ENCODE measurements at places on chromosomes 1 and 21. TPM values are rescaled to one million over a fixed set of nuclear protein-coding genes. Genes with fewer than 3 reads are reported as not detected.

The BEST4 gene
- total RNA-seq: 1.7 TPM

The NUP210L gene
- total RNA-seq: not detected

The G0S2 gene
- 0.81 TPM for total RNA-seq

The SLC6A17 gene
- total RNA-seq: 0.09 TPM

DNA sequence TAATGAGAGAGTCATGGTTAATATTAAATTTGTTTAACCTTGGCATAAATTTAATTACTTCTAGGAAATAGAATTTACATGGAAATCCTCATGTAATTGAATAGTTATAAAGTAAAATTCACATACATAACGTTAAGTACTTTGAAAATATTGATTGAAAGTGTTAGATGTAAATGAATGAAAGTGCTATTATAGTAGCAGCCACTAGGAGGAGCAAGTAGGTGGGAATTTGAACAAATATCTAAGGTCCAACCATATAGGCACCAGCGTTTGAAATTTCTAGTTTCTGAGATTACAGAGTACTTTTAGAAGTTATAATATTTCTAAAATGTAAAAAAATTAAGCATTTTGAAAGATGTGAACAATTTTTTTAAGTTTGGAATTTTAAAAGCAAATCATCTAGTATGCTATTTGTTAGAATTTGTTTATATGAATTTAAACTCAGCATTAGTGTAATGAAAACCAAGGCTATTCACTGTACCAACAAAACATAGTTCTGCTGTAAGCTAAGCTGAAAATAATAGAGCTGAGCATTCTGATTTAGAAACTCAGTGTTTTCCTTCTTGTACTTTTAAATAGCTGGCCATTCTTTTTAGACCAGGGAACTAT lies 3.3 kb downstream of the B3GALT2 start:
- no peak overlapping the region for H3K4me3 ChIP-seq
- no peaks in the 10 kb centered on the region for H3K27me3 ChIP-seq

- no peaks in the 10 kb centered on the region for H3K36me3 ChIP-seq
- no peak overlapping the region for H3K27ac ChIP-seq
- no peak for DNase-seq
Measured at GRCh38 chr1:188433425-188433824, 1604.7 kb downstream of the PLA2G4A start.

- DNase-seq: no peak
- peaks cover 6% of the 10 kb centered on the region for H3K36me3 ChIP-seq
- H3K27ac ChIP-seq: peak overlapping the region; percentile 87
- H3K4me1 ChIP-seq: peaks cover 63% of the 10 kb centered on the region
- no peaks in the 10 kb centered on the region for H3K27me3 ChIP-seq
Measured at GRCh38 chr1:90919900-90920299, 101.9 kb downstream of the ZNF644 start.

GRCh38 chr1:160101717-160102522 lies 3.5 kb upstream of the IGSF8 start:
- H3K27ac ChIP-seq: no peak overlapping the region
- peaks cover 50% of the 10 kb centered on the region for H3K4me1 ChIP-seq
- H3K4me3 ChIP-seq: no peak overlapping the region
- peaks cover 7% of the 10 kb centered on the region for H3K27me3 ChIP-seq
- H3K36me3 ChIP-seq: no peaks in the 10 kb centered on the region

Measured in WTC11 (cell line).